ENCODE measurements at places on chromosomes 7 and 10. TPM values are rescaled to one million over a fixed set of nuclear protein-coding genes. Genes with fewer than 3 reads are reported as not detected.

The GIMAP8 gene
- total RNA-seq: not detected

The RARRES2 gene
- total RNA-seq: 0.79 TPM

The CH25H gene
- total RNA-seq: not detected

The CTAGE6 gene
- total RNA-seq: 5.9 TPM

The PPIA gene
- total RNA-seq: 2,909 TPM

Measured in placental epithelial cell (primary cell).